ENCODE measurements at places on chromosomes 1 and 21.

DNA sequence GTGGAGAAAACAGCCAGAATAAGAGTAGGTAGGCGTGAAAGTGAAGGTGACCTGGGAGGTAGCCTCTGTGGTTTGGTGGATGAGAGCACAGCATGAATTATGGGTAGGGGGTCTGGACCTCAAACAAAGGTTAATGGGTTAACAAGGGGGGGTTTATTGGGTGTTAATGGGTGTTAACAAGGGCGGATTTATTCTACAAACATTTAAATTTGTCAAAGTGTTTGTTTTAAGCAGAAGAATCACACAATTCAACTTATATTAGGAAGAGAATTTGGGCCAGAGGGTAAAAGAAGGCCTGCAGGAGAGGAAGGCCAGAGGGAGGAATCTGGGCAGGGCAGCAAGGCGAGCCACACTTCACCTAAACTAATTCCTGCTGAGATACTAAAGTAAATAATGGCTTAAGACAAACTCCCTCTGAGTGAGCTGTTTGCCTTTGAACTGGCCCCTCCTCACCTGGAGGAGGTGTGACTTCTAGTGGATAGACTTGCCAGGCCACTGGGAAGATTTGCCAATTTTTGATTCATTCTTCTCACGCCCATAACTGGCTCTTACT is 191.7 kb downstream of the GIPC2 start:
- DNase-seq, result no peak

GRCh38 chr1:231612393-231613089 is 14.0 kb upstream of the DISC1 start:
- no peak for DNase-seq

- DNase-seq, result no peak
These were observed 141.0 kb downstream of the PBX1 start for GRCh38 chr1:164699815-164700491.

GRCh38 chr1:1270813-1271212 is 2.8 kb downstream of the UBE2J2 start:
- no peak for DNase-seq

GRCh38 chr1:52751589-52752483 is 25.6 kb downstream of the ZYG11B start:
- DNase-seq, result no peak

- DNase-seq, result peak; percentile 93
These were observed 9.9 kb upstream of the DCAF6 start for GRCh38 chr1:167926486-167926997.

DNA sequence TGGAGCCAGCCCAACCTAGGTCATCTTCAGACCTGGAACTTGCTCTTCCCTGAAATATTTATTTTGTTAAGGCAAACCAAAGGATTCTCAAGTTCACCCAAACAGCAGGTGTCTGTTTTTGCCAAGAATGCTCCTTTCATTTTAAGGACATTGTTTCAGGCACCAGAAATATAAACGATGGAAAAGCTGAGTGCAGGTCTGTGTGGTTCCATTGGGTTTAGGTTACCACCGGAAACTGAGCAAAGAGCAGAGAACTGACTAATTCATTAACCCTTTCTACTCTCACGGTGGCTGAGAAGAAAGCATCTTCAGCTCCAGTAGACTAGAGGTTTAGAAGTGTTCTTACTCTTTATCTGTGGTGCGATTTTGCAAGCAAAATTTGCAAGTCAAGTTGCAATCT is 38.0 kb upstream of the ZC3H11B start:
- no peak for DNase-seq

DNA sequence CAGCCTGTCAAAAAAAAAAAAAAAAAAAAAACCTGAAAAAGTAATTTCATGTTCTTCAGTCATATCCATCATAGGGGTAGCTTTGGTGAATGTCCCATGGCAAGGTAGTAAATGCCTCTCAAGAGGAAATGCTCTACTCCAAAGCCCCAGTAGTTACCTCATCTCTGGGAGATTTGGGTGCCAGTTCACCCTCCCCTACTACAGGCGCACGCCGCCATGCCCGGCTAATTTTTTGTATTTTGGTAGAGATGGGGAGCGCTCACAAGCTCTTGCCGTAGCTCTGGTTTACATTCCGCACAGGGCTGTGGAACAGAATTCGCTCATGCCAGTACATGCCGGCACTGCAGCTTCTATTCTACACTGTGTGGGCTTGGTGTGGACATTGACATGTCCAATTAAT is 13.7 kb downstream of the PIK3CD start:
- DNase-seq, result no peak

GRCh38 chr1:168470901-168471431 is 72.8 kb downstream of the XCL2 start:
- no peak for DNase-seq

DNA sequence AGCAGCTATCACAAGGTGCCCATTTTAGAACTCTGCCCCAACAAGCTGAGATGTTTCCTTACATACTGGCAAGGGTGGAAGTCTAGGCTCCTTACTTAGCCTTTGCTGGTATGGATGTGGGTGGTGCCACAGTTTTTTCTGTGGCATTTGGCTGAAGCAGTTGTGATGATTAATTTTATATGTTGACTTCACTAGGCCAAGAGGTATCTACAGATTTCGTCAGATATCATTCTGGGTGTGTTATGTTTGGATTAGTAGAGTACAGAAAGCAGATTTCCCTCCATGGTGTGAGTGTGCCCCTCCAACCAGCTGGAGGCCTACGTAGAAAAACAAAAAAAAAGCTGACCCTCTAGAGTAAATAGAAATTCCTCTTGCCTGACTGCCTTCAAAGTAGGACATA is 317.0 kb downstream of the BARHL2 start:
- DNase-seq, result no peak

DNA sequence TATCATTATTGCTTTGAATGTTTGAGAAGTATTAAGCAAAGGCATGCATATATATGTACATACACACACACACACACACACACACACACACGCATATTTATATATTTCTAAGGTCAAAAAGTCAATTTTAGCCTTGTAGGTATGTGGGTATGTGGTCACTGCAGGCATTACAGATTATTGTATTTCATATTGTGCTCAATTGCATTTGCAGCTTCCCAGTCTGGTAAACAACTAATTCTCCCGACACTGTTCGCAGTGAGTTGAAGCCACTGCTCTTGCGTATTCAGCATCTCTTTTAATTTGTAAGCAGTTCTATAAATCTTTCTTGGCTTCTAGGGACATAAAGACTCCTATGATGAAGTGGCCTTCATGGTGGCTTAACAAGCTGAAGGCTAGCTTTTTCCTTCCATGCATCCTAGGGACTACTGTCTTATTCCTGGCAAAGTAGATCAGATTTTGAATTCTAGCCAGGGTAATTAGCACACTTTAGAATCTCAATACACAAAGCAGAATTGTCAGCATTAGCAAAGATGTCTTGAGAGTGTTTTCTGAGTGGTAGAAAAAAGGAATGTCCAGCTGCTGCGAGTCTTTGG is 368.6 kb upstream of the NEGR1 start:
- no peak for DNase-seq

DNA sequence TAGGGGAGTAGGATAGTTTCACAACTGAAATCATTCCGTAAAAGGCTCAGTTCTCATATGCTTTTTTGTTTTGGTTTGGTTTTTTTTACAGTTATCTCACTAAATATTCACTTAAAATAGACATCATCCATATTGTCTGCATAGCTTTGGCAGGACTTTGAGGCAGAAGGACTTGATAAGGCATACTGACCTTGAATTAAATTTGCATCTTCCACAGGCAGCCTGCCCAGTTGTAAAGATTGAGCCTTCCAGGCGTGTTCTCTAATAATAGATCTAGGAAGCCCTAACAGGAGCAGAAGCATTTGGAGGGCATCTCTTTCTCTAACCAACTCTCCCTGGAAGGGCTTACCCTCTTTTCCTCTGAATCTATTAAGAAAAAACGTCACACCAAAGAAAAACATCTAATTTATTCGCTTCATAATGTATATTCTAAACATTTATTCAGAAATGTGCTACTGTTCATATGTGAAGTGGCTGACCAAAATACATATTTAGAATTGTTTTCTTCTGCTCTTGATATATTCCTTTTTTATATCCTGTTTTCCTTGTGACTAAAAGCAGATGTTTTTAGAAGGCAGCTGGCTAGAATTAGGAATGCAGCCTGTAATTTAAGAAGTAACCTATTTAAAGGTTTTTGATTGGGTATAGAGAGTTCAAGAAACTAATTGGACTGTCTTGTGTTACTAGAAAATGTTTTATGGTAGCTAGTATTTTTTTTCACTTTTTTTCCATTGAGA is 20.2 kb downstream of the DESI2 start:
- DNase-seq, result no peak

DNA sequence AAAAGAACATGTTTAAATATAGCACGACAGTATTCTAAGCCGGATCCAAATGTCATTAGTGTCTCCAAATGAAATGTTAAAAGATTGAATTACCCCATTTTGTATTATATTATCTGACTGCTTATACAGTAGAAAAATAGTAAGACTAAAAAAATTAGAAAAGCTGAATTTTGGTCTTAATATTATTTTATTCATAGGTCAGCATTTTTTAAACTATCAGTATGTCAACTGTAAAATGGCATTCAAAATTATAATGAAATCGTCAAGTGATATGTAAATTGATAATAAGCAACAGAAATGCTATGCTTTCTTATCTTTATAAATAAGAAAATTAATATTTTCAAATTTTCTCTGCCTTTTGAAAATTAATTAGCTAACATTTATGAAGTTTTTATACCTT is 16.6 kb downstream of the SLC44A5 start:
- no peak for DNase-seq

DNA sequence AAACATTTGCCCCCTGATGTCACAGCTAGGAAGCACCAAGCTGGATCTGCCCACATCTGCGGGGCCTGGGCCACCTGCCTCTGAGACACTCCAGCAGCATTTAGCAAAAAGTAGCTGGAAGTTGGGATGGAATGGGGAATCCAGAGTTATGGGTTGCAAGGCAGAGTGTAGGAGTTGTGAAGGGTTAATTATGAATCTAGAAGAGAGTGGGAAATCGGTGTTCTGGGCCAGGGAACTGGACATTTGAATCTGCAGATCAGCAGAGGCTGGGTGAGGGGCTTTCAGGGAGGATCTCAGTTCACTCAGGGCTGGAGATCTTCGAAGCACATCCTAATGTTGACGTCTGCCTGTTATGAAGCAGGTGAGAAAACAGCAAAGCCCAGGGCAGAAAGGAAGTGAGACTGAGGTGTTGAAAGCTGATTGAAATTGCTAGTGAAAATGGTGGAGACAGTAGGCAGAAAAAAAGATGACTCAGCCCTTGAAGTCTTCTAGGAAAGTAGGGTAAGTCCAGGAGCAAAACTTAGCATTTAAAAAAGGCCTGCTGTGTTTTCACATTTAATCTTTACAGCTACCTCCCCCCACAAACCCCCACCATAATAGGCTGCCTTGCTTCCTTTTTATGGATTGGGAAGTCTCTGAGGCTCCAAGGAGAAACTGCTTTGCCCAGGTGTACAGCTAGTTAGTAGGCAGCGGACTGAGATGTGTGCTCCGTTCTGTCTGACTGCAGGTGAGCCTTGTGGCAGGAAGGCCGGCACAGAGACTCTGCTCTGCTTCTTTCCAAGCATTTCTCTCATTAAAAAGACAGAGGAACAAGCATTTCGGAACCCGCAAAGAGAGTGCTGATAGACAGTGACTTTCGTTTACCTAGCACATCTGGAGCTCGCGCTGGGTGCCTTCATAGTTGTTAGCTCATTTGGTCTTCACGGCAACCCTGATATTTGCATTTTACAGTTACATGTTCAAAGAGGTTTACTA is 7.2 kb downstream of the VANGL1 start:
- peak; percentile 69 for DNase-seq

- no peak for DNase-seq
These were observed 237.3 kb downstream of the RHOU start for GRCh38 chr1:228972576-228972975.

- DNase-seq, result no peak
These were observed 52.2 kb downstream of the KCNC4 start for GRCh38 chr1:110262296-110262695.

DNA sequence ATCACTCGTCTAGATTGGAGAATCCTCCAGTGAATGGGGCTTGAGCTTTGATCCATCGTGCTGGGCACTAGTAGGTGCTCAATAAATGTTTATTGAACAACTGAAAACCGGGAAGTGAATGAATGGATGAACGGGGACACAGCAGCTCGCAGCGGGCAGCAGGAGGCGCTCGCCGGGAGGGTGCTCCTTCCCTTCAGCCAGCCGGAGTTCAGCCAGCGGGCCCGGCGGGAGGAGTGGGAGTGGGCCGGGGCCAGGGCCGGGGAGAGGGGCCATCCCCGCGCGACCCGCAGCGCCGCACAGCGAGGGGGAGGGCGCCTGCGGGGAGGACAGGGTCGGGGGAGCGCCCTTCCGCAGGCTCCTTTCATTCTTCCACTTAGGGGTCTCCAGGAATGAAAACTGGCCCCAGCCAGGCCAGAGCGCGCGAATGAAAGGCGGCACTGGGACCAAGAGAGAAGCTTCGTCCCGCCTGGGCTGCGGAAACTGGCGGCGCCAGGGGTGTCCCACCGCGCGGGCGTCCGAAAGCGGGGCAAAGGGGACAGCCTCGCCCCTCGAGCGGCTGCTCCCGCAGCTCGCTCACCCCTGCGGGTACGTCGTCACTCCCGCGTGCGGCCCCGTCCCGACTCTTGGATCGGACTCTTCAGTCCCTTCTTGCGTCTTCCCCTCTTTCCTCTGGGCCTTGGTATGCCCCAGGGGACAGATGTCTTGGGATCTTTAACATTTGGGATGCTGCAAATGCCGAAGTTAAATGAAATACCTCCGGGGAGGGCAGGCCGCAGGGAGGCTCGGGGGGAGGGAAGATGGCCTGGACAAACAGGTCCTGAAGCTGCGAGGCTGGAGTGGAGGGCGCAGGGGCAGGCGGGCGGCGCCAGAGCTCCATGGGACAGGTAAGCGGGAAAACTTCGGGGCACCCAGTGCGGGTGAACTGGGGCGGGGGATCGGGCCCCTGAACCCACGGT is 3.6 kb upstream of the INAVA start:
- peak; percentile 11 for DNase-seq

GRCh38 chr1:228005511-228006033 is 1.2 kb upstream of the WNT3A start:
- DNase-seq, result no peak

- no peak for DNase-seq
These were observed 84.0 kb upstream of the USP25 start for GRCh38 chr21:15645830-15646229.

DNA sequence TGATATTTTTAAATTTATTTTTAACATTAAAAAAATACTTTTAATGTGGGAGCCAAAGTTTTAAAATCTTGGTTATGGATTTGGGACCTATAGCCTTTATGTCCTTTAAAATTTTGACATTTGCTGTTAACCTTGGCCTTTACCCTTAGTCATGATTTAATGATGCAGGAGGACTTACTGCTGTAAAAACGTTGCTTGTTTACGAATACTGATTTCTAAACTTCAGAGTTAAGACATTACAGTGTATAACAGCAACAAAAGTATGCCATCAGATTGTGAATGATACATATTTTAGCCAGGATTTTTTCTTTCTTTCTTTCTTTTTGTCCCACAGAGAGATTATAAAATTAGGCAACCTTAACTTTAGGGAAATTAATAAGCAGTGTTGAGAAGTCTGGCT is 8.9 kb downstream of the RBM15 start:
- no peak for DNase-seq

GRCh38 chr1:27634985-27635367 is at the start of gene FGR:
FGR (minus strand) TSS chr1:27635185; CDS start chr1:27623916, 11,269 bp downstream.
- no peak for DNase-seq

GRCh38 chr1:8889925-8890785 is 11.7 kb upstream of the ENO1 start:
- no peak for DNase-seq

GRCh38 chr1:204516180-204516879 is at the start of gene MDM4:
MDM4 (plus strand) TSS chr1:204516406; CDS start chr1:204525519, 9,113 bp downstream.
- peak; percentile 95 for DNase-seq

GRCh38 chr1:1358433-1359271 is at the start of gene MXRA8:
MXRA8 (minus strand) TSS chr1:1358555; CDS start chr1:1358504, 51 bp downstream.
- no peak for DNase-seq

Measured in NCI-H526 (cell line).